ENCODE measurements at places on chromosomes 12 and 14.

DNA sequence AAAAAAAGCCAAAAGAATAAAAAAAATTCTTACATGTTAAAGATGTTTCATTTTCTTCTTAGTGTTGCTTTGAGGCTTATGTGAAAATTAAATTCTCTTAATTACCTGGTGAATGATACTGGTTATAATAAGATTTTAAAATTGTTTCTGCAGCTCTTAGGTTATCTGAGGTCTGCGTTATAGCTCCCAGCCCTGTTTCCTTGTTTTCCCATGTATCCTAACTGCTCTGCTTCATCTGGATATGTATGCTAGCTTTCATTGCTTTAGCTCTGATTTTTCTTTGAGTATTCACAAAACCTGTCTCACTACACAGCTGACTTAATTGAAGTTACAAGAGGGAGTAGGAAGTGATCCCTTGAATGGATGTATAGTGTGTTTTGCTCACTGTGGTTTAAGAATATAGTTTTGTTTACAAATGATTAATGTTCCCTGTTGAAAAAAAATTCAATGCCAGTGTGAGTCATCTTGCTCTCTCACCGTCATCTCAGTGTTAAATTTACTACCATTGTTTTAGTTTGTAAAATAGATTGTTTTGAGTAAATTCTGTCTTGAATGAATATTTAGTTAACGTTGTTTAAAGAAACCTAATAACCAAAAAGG is 26.8 kb downstream of the CPSF6 start:
- DNase-seq, result no peak

- DNase-seq, result no peak
Measured at GRCh38 chr14:57610631-57611030, 117.0 kb upstream of the CCDC198 start.

GRCh38 chr14:71183876-71184689 is 276.8 kb downstream of the PCNX1 start:
- DNase-seq, result no peak

- no peak for DNase-seq
Measured at GRCh38 chr14:95981965-95982364, 57.2 kb upstream of the C14orf132 start.

- DNase-seq, result no peak
Measured at GRCh38 chr12:71276541-71276940, 118.7 kb upstream of the TSPAN8 start.

Measured in KBM-7 (cell line).